Cortex of kidney (tissue), 1 donor: ENCODE measurements at places on chromosomes 7 and 10.

GRCh38 chr10:5254488-5254887, 57.9 kb downstream of the AKR1C4 start:
- DNase-seq = no peak

- no peak for DNase-seq
Measured at GRCh38 chr10:32271617-32272016, 75.3 kb downstream of the EPC1 start.

DNA sequence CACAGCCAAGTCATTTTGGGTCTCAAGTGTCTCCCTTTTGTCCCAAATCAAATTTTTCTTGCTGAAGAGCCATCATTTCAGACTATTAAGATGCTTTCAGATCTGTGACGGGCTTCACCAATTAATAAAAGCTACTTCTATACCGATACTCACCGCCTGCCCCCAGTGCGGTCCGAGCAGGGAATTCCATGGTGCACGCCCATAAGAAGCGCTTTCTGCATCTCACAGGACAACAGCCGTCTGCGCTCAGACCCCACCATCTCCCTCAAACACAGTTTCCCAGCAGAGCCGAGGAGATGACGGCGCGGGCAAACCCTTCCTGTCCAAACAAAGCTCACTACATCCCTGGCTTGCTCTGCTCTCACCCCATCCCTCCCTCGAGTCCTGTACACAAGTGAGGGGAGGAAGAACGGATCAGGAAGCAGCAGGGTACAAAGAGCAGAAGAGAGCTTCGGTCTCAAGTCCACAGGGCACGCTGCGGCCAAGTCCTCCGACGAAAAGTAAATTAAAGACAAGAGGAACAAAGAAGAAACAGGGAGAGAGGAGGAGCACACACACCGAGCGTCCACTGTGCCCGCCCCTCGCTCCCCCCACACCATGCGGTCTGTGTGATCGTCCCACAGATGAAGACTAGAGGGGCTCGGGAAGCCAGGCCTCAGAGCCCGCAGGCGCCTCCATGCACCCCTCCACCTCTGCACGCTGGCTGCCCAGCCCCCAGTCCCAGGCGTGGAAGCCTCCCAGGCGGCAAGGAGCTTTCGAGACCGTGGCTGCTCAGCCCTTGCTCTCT, 121.9 kb downstream of the MAD1L1 start:
- DNase-seq = no peak

- no peak for DNase-seq
Measured at GRCh38 chr7:95404316-95404865, 8.2 kb upstream of the PON3 start.

DNA sequence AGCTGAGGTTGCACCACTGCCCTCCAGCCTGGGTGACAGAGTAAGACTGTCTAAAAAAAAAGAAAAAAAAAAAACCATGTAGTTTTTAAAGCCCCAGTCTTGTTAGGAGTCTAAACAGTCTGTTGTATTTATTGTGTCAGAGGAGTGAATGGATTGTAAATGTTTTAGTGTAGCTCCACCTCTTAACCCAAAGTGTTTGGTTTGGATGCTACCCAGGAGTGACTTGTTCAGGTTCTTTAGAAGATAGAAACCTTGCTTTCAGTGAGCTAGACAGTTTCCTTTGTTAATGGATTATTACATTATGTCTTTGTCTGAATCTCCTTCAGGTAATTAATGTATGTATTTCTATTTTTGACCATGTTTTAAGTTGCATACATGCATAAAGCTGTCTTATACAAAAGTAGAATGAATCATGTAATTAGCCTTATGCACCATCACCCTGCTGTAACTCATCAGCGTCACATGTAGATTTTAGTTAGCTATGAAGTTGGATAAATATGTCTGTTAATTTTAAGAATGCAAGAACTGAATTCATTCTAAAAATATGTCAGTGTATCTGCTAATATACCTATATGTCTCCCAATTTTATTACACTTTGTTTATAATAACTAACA, 97.7 kb downstream of the TAF3 start:
- DNase-seq = no peak

GRCh38 chr10:44042075-44042770, 342.7 kb downstream of the CXCL12 start:
- no peak for DNase-seq

DNA sequence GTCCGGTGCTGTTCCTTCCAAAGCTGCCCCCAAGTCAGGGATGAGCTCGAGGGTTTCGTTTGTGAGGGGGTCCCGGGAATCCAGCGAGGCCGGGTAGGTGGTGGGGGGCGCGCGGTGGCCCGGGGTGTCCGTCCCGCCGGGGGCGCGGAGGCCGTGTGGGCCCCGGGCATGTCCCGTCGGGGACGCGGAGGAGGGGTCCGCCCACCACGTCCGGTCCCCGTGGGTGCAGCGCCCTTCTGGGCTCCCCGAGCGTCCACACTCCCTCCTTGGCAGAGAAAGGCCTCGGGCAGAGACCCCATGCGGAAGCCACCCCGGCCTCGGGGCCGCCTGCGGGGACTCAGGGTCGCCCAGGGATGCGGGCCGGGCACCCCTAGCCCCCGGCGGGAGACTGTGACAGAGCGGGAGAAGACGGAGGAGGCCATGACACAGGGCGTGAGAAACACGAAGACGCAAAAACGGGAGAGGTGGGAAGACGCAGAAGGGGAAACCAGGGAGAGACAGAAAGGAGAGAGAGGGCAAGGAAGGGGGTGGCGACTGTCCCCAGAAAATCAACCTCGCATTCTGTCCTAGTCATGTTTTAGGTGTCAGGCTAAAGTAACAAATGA, 640 bp upstream of the ZNF425 start:
- no peak for DNase-seq

DNA sequence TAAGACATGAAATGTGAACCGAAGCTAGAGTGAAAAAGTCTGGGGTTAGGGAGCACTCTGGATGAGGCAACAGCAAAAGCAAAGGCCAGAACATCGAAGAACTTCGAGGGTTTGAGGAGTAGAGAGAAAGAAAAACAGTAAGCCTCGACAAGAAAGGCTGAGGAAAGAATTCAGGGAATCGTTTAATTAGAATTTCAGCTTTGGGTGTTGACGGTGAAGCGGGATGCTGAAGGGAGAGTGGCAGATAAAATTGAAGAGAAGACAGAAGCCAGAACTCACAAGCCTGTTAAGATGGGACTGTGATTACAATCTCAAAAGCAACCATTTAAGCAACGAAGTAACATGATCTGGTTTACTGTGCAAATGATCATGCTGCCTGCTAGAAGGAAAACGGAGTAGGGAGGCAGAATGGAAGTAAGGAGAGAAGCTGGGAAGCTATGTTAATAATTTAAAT, 2.1 kb downstream of the TRDMT1 start:
- DNase-seq = no peak

DNA sequence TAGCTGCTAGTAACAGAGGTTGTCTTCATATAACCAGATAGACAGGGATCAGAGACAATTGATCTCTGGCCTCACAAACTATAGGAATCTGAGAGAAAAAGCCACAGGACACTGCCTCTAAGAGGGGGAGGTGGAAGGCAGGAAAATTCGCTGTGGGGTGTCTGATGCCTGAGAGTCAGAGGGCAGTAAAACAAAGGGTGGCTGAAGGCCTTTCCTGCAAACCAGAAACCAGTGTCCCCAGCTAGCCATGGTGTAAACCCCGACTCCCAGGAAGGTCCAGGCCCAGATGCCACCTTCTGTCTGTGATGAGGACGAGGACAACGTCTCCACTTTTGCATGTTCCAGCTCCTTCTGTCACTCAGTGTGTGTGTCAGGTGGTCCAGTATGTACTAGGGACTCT, 215.1 kb downstream of the ADARB2 start:
- no peak for DNase-seq

GRCh38 chr7:121755818-121756552, 117.0 kb upstream of the PTPRZ1 start:
- no peak for DNase-seq

- no peak for DNase-seq
Measured at GRCh38 chr7:15963206-15963605, 276.7 kb upstream of the MEOX2 start.

DNA sequence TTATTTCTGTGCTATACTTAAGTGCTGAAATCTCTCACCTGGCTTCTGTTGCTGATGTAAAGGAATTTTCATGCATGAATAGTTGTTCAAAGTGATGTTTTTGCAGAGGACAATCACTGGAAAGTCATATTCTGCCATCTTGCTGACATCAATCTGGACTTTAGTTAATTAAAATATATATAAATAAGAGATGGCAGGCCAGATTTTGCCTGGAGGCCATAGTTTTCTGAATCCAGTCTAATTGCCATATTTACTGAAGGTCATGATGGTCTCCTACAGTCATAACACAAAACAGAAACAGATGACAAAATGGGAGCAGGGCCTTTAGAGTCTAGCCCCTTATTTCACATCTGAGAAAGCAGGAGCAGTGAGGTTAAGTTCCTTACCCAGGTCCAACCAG, 228.2 kb downstream of the HPSE2 start:
- no peak for DNase-seq

GRCh38 chr7:158829021-158829341, 328 bp downstream of the ESYT2 start:
- no peak for DNase-seq

- no peak for DNase-seq
Measured at GRCh38 chr10:44154956-44155355, 229.9 kb downstream of the CXCL12 start.

GRCh38 chr7:14622559-14622958, 280.0 kb downstream of the DGKB start:
- DNase-seq = no peak

DNA sequence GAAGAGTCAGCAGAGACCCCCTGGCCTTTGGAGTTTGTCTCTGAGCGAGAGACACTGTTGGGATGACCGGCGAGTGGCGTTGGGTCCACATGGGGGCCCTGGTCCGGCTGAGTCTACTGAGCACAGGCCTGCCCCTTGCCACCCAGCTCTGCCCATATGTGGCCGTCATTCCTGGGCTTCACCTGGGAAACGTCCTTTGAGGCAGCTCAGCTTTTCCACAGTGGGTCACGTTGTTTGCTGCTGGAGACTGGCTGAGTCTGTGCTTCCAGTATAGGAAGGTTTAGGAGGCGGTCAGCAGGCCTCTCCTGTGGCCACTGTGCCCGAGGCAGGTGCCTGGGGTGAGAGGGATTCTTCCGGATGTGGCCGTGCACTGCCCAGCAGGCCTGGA, 17.1 kb downstream of the ADAM8 start:
- no peak for DNase-seq

GRCh38 chr7:24793982-24794648, 36.9 kb upstream of the GSDME start:
- DNase-seq = no peak

GRCh38 chr10:101644002-101644401, 51.0 kb downstream of the FBXW4 start:
- DNase-seq = no peak

DNA sequence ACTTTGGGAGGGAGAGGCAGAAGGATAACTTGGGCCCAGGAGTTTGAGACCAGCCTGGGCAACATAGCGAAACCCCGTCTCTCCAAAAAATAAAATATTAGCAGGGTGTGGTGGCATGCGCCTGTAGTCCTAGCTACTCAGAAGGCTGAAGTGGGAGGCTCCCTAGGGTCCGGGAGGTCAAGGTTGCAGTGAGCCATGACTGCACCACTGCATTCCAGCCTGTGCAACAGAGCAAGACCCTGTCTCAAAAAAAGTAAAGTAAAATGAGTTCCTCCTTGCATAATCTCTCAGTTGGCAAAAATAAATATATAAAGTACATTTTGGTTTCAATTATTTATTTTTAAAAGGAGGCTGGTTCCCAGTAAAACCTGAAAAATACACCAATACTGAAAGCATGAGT, 11.8 kb downstream of the NANOS1 start:
- no peak for DNase-seq
